ENCODE measurements at places on chromosomes 3 and 15.

DNA sequence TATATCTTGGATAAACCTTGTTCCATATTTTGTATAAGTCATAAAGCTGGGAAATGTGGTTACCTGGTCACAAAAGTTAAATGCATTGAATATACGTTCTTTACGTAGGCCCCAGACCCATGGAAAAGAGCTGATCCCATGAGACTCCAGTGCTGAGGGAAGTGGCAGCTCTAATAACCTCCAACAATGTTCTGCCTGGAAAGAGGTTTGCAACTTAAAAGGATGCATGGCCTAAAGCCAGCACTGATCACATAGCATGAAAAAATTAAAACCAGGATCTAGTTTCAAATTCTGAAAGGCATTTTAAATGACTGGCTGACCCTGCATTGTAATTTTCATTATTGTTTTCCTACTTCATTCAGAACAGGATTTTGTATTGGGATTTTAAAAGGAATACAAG lies 27.9 kb upstream of the STRIT1 start:
- DNase-seq: no peak

GRCh38 chr15:73156431-73157191 lies 104.3 kb downstream of the NEO1 start:
- DNase-seq: no peak

- no peak for DNase-seq
Observed at GRCh38 chr3:134613006-134613520, 37.8 kb downstream of the KY start.

GRCh38 chr3:156694536-156694935 lies 20.1 kb downstream of the TIPARP start:
- no peak for DNase-seq

DNA sequence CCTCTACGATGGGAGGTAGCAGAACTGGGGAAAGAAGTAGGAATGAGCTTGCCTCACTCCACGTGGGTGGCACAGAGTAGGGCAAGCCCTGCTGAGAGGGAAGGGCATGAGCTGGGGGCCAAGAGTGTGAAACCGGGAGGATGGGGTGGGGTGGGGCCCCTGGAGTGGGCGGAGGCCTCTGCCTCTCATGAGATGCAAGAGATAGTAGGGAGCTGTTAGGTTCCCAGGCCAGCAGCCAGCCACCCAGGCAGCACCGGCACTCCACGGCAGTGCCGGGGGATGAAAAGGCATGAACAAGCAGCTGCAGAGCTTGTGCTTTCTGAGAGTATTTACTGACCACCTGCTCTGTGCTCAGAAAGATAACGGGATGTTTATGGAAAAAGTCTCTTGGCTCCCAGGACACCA lies 24.4 kb upstream of the PLA2G4E start:
- DNase-seq: no peak

DNA sequence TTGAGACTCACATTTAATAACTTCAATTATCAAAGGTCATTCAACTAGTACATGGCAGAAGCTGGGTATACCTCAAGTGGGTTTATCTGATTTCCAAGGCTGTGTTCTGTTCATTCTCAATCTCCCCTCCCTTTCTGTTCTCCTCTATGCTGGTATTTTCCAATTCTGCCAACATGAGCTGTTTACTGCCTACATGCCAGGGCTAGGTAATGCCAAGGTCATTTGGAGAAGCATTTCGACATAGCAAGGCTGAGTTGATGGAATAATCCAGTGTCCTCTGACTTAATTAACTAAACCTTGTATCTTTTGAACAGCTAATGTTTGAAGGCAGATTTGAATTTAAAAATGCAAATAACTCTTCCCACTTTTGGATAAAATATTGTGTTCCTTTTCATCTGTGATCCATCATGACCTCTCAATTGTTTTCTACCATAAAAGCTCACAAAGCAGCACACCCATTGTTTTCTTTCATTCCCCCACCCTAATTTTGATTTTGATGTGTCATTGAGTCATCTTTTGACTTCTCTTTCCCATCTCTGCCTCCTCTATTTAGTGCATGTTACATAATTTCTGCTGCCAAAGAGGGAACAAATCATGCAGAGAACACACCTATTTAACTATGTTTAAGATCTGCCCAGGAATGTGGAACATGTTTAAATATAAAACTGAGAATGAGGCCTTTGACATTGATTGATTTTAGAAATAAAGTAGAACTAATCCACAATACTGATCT lies 308.8 kb upstream of the NR2E3 start:
- no peak for DNase-seq

DNA sequence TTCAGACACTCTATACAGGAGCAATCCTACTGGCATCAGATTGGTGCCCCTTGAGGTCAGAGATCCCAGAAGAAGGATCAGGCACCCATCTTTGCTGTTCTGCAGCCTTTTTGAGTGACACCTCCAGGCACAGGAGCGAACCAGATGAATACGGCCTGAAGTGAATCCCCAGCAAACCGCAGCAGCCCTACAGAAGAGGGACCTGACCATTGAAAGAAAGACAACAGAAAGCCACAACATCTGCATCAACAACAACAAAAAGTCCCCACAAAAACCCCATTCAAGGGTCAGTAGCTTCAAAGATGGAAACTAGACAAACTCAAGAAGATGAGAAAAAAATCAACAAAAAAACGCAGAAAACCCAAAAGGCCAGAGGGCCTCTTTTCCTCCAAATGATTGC lies 130.4 kb downstream of the PPM1L start:
- no peak for DNase-seq

- DNase-seq: peak; percentile 54
Observed at GRCh38 chr3:27079427-27080257, 289.5 kb downstream of the NEK10 start.

- DNase-seq: no peak
Observed at GRCh38 chr3:143671626-143672025, 176.6 kb downstream of the SLC9A9 start.

- DNase-seq: no peak
Observed at GRCh38 chr15:77616072-77616471, 16.6 kb downstream of the LINGO1 start.

DNA sequence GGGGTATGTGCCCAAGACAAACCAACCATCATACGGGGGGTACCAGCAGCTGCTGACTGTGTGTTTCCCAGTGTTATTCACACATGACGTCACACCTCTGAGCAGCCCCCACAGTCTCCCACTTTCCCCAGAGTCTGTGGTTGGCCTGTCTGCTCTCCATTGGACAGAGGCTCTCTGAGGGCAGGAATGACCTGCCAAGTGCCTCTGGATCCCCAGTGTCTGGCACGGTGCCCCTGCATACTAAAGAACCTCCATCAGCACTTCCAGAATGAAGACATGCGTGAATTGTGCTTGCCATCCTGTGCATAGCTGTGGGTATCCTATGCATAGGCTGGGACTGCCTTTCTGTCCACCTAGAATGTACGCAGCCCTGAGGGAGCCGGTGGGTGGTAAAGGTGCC lies 3.5 kb upstream of the CCDC9B start:
- DNase-seq: no peak

- no peak for DNase-seq
Observed at GRCh38 chr3:138253609-138254008, 66.5 kb downstream of the ARMC8 start.

GRCh38 chr3:141940194-141940776 lies 63.8 kb downstream of the ATP1B3 start:
- DNase-seq: peak; percentile 88

- no peak for DNase-seq
Observed at GRCh38 chr15:80600626-80601025, 94.5 kb upstream of the ABHD17C start.

DNA sequence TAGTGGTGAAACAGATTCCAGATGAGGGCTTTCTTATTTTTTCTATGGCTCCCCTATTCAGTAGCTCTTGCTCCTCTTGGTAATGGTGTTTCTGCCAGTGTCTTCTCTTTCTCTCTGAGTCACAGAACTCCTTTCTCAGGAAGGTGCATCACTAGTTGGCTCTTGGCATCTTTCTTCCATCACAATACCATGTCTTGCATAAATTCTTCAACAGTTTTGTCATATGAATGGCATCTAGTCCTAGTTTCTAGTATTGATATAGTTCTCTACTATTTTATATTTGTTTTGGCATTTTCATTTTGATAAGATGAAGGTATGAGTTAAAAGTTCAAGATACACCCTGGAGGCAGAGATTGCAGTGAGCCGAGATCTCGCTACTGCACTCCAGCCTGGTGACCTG lies 51.0 kb downstream of the REC114 start:
- no peak for DNase-seq

- no peak for DNase-seq
Observed at GRCh38 chr3:140532793-140533330, 145.0 kb upstream of the TRIM42 start.

GRCh38 chr3:117355566-117355965 lies 646.0 kb downstream of the TUSC7 start:
- DNase-seq: peak; percentile 79
